Muscle of arm (tissue), 14 donors: ENCODE measurements at places on chromosomes 3 and 15. TPM values are rescaled to one million over a fixed set of nuclear protein-coding genes. Genes with fewer than 3 reads are reported as not detected.

ENTPD3 gene
- 0.77 TPM for polyA plus RNA-seq

CPN2 gene
- not detected for polyA plus RNA-seq

TMC3 gene
- polyA plus RNA-seq, result 0.04 TPM

CDCP1 gene
- 0.45 TPM for polyA plus RNA-seq

PIERCE2 gene
- 1.3 TPM for polyA plus RNA-seq

PIF1 gene
- polyA plus RNA-seq, result 5.7 TPM

GRM2 gene
- 0.62 TPM for polyA plus RNA-seq

ADCY5 gene
- 5.4 TPM for polyA plus RNA-seq
